Activated CD4-positive, alpha-beta T cell treated with anti-CD3 and anti-CD28 coated beads, Interleukin-2, Interleukin-6, amounts not matched to agents 100 ng/mL and 50 ng/mL, durations not matched to agents 16 hours and 8 hours (primary cell): ENCODE measurements at places on chromosomes 7 and 10.

DNA sequence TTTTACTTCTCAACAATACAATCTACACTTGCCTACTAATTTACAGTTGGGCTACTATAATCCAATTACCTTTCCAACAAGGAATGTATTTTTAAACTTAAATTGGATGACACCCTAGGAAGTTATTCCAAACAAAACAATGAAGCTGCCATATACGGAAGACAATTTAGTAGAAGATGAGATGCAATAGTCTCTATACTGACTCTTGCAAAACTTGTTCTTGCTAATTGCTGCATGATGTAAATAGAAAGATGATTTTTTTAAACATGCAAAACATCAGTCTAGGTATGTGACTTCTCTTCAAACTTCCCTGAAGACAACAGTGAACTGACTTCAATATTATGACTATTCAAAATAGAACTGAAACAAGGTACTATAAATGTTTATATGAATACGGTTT, 17.6 kb downstream of the NT5C3A start:
- no peak for DNase-seq

- DNase-seq: no peak
Measured at GRCh38 chr7:14288701-14289100, 299.2 kb upstream of the ETV1 start.

GRCh38 chr10:19728376-19728775, 87.9 kb upstream of the PLXDC2 start:
- DNase-seq: no peak

GRCh38 chr7:35983626-35984025, 169.4 kb upstream of the EEPD1 start:
- DNase-seq: no peak

DNA sequence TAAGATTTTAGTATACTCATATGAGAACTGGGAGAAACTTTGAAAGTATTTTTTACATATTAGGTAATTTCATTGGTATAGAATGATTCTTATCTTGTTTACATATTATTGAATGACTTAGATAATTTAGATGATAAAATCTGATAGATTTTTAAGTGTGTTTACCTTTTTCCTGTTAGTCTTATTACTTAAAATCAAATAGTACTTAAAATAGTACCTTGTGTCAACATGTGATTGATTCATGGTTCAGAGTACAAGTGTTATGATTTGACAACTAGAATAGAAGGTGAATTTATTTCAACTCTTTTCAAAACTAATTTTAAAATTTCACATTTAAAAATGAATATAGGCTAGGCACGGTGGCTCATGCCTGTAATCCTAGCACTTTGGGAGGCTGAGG, 4.1 kb downstream of the MKLN1 start:
- no peak for DNase-seq

- no peak for DNase-seq
Measured at GRCh38 chr7:108522780-108523179, 3.2 kb downstream of the PNPLA8 start.

DNA sequence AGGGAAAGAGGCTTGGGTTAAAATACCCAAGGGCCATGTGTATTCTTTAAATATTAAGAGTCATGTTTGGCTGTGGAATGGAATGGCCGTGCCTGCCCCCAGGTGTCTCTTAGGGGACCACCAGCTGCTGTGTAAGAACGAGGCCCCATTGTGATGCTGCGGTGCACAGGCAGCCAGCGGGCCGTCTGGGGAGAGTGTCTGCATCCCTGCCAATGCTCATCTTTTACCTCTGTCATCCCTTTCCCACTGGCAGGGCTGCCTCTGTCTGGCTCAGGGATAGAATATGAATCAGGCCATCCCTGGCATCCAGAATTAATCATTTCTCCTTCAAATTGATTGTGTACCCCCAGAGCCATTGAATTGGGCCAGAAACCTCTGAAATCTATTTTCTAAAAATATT, 137.8 kb upstream of the GALNT17 start:
- DNase-seq: no peak

DNA sequence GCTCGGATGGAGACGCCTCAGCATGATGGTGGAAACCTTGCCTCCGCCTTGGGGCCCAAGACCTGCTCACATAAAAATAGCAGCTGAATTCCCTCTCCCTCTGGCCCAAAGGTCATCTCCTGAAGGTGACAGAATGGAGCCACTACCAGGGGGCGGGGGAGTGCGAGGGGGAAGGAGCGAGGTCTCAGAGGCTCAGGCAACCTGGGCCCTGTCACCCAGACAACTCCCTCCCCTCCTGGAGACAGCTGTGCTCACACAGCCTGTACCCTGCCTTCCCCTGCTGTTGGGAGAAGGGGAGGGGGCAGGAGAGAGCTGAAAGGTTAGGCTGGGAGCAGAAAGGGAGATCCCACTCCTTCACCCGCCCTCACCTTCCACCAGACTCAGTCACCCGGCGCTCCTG, 173.0 kb upstream of the RHEB start:
- DNase-seq: no peak

GRCh38 chr7:100929808-100930174, 19.5 kb upstream of the MUC3A start:
- DNase-seq: no peak

- DNase-seq: no peak
Measured at GRCh38 chr10:15369256-15370211, 1.6 kb downstream of the FAM171A1 start.

DNA sequence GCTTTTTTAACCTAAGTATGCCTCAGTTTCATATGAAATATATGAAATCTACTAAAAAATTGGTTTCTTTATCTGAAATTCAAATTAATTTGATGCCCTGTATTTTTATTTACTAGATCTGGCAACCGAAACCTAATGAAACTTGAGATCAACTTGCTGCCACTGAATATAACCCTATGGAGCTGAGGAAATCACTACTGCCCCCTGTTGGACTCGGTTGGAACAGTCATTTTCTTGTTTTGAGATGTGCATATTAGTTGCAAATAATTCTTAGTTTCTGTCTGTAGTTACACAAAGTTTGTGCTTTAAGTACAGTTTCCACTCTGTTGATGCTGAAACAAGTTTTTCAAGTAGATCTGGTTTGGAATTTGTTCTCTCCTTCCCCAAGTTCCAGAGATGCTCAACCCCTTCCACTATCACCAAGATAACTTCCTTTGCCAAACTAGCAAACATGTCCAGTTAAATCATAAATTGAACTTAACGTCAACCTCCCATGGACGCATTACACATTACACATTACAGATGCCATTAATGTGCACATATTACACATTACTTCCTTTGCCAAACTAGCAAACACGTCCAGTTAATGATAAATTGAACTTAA, 22.2 kb upstream of the EXOC4 start:
- peak; percentile 56 for DNase-seq

- DNase-seq: no peak
Measured at GRCh38 chr10:45428611-45429510, 54.8 kb downstream of the ALOX5 start.

DNA sequence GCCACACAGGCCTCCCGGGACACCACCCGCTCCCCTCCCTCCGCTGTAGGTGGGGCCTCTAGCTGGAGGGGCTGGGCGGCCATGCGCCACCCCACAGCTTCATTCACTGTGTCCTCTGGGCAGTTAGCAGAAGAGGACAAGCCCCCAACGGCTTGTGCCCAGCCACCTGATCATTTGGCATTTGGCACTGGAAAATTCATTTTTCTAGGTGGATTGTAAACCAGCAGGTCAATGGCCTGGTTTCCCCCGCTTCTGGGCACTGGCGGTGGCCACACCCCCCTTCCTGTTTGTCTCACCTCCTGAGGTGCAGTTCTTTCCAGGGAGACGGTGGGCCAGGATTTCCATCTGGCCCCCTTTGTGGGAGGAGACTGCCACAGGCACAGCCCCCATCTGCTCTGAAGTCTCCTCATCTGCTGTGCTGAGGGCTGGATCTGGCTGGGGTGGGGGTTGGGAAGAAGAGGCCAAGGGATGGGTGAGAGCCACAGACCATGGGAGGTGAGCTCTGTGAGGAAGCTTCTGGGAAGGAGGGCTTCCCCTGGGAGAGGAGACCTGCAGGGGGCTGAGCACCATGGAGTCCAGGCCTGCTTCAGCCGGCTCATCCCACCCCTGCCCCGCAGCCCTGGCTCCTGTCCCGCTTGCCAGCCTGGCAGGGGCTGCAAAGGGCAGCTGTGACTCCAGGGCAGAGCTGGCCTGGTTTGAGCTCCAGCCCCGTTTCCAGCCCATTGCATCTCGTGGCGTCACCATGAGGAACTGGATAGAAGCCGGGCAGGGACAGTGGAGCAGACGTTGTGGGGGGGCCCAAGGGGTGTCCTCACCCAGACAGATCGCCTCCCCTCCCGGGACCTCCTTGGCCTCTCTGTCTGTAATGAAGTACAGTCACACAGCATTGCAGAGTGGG, 40.1 kb upstream of the SLC29A3 start:
- no peak for DNase-seq

DNA sequence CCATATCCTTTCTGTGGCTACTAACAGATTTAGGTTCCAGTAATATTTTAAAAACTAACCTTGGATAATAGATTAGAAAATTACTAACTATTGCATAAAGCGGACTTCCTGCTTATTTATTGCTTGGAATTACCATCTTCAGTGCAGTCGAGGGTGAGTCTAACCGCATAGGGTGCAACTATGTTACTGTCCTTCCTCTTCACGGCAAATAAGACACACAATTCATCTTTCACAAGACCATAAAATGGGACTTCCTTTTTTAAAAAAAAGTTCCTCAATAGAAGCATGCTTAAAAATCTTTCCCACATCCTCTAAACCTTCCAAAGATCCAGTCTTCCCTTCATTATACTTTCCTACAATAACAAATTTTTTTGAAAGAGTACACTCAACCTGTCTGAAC, 2.1 kb downstream of the SLC25A40 start:
- DNase-seq: no peak

DNA sequence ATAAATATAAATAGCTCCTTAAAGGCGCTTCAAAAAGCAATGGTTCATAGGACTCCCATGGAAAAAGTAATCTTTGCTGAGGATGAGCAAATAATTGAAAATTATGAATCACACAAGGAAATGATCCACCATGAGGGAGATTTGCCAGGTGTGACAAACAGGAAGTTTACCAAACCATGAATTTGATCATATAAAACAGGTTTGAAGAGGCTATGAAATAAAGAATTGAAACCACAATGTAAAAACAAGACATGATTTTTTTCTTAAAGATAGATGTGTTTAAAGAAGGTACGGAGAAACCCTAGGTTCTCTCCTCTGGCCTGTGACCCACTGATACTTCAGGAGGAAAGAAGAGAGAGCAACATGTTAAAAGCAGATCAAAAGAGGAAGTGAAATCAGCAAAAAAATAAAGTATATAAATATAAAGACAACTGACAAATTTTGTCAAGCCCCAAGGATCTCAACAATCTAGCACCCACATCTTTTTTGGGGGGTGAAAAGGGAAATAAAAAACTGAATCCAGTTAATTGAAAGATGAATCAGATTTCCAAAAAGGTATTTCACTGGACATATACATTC, 111.3 kb upstream of the ASAH2 start:
- no peak for DNase-seq

DNA sequence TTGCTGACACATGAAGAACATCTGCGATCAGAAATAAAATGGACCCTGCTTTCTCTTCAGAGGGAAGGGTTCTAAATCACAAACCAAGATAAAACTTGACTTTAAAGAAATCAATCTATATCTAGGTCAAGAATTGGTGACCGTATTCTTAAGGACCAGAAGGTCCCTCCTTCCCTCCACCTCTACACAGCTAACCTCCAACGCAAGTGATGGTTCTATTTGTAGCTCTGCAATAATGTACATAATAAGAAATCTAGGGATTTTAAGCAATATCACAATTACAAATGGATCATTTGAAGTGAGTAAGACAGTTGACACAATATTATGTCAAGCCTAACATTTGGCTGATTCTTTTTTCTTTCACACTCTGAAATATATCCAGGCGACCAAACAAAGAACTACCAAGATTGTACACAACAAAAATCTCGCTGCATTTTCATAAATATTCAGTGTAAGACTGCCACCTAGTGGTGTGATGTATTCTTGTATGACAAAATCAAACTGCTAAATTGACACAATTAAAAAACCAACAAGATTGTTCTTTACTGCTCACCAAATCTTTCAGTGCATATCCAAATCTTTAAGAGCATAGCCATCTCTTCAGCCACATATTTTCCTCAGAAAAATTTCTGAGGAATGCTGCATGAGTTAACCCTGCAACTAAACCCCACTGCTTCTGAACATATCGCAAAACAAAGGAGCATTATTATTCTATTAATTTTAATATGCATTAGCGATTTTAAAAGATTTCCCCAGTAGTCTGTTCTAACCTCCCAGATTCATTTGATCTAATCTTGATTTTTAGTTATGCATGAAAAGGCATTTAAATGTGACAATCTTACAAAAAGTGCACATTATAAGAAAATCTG, 44.5 kb downstream of the ICA1 start:
- peak; percentile 76 for DNase-seq

DNA sequence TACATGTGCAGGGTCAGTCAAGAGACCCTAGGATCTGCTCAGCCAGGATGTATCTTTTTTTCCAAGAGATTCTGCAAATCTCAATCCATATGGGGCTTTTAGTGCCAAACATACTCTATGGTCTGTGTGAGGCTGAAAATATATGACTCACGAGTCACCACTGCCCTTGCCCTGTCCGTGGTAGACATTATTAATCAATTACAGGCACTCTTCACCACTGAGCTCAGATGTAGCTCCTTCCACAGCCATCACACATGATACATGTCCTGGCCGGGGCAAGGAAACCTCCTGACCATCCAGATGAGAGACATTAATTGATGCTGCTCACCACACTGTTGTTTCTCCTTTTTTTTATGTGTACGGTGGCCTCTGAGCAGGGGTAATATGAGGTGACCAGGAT, 90.2 kb upstream of the RET start:
- DNase-seq: no peak

- peak; percentile 10 for DNase-seq
Measured at GRCh38 chr7:83655951-83656556, 7.1 kb upstream of the SEMA3E start.

DNA sequence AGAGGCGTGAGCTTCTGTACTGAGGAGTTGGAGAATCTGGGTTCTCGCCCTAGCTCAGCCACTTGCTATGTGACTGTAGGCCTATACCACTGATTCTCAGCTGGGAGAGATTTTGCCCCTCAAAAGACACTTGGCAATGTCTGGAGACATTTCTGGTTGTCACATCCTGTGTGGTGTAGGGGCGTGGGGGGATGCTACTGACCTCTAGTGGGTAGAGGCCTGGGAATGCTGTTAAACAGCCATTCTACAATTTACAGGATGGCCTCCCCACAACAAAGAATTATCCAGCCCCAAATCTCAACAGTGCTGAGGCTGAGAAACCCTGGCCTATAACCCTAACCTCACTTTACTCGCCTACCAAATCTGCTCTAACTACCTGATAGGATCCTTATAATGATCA, 58.8 kb upstream of the GAD2 start:
- no peak for DNase-seq

GRCh38 chr7:15577600-15577999, 15.8 kb upstream of the AGMO start:
- no peak for DNase-seq
